ENCODE measurements at places on chromosomes 1 and 21. TPM values are rescaled to one million over a fixed set of nuclear protein-coding genes. Genes with fewer than 3 reads are reported as not detected.

LENEP gene
- 0.13 TPM for total RNA-seq

SPATA21 gene
- not detected for total RNA-seq

DLGAP3 gene
- under 0.01 TPM for total RNA-seq

KRTAP7-1 gene
- total RNA-seq: not detected

LIPI gene
- total RNA-seq: not detected

TEDDM1 gene
- not detected for total RNA-seq

TMEM200B gene
- total RNA-seq: 0.13 TPM

OR2L13 gene
- not detected for total RNA-seq

DENND2D gene
- 1.4 TPM for total RNA-seq

TMEM35B gene
- total RNA-seq: 50.1 TPM

GBP6 gene
- total RNA-seq: not detected

NUDT4B gene
- total RNA-seq: 11.9 TPM

PGLYRP4 gene
- total RNA-seq: not detected

BCAN gene
- total RNA-seq: not detected

CAMK2N1 gene
- 0.76 TPM for total RNA-seq

RBM34 gene
- total RNA-seq: 32.3 TPM

LRRIQ3 gene
- total RNA-seq: 0.51 TPM

DIP2A gene
- 27.8 TPM for total RNA-seq

PTPN7 gene
- 0.13 TPM for total RNA-seq

RCC2 gene
- total RNA-seq: 80.2 TPM

SLC41A1 gene
- total RNA-seq: 12.3 TPM

ATP1A4 gene
- not detected for total RNA-seq

TRIM17 gene
- not detected for total RNA-seq

INTS11 gene
- total RNA-seq: 49.6 TPM

GRHL3 gene
- total RNA-seq: not detected

CRNN gene
- total RNA-seq: not detected

ADGRL4 gene
- total RNA-seq: 121 TPM

BSND gene
- total RNA-seq: not detected

LCE3E gene
- total RNA-seq: not detected

AKT3 gene
- total RNA-seq: 47.8 TPM

TIAM1 gene
- 0.64 TPM for total RNA-seq

SH2D2A gene
- total RNA-seq: not detected

NPL gene
- 4.0 TPM for total RNA-seq

RGS4 gene
- 8.5 TPM for total RNA-seq

OVAAL gene
- not detected for total RNA-seq

MFAP2 gene
- 55.3 TPM for total RNA-seq

ERICH3 gene
- total RNA-seq: not detected

ADAMTS5 gene
- 1.4 TPM for total RNA-seq

ZFP69B gene
- total RNA-seq: 0.77 TPM

CYP4A11 gene
- not detected for total RNA-seq

HCN3 gene
- 0.51 TPM for total RNA-seq

XPR1 gene
- 29.3 TPM for total RNA-seq

S100A4 gene
- 35.9 TPM for total RNA-seq

KIF26B gene
- total RNA-seq: 3.8 TPM

OR2T29 gene
- not detected for total RNA-seq

CEP170 gene
- total RNA-seq: 99.4 TPM

PIGR gene
- not detected for total RNA-seq

ZZZ3 gene
- 50.6 TPM for total RNA-seq

C1orf87 gene
- not detected for total RNA-seq

CFAP45 gene
- 0.13 TPM for total RNA-seq

CA14 gene
- total RNA-seq: not detected

TFF1 gene
- total RNA-seq: not detected

Data from dermis microvascular lymphatic vessel endothelial cell (primary cell).